ENCODE measurements at places on chromosomes 1 and 21. TPM values are rescaled to one million over a fixed set of nuclear protein-coding genes. Genes with fewer than 3 reads are reported as not detected.

Gene PCSK9
- polyA plus RNA-seq: not detected

Gene KIF2C
- polyA plus RNA-seq: 0.96 TPM

Gene CDC42
- polyA plus RNA-seq: 113 TPM

Gene ADARB1
- polyA plus RNA-seq: 6.0 TPM

Gene FNDC7
- polyA plus RNA-seq: not detected

Gene PLEKHO1
- polyA plus RNA-seq: 45.4 TPM

Gene LCE1B
- not detected for polyA plus RNA-seq

Gene SPRTN
- 4.8 TPM for polyA plus RNA-seq

Gene COL11A1
- polyA plus RNA-seq: 2.4 TPM

Gene CFHR2
- not detected for polyA plus RNA-seq

Gene PLXNA2
- 15.2 TPM for polyA plus RNA-seq

- H3K36me3 ChIP-seq: no peaks in the 10 kb centered on the region
- H3K4me1 ChIP-seq: no peaks in the 10 kb centered on the region
- no peak for DNase-seq
These were observed 15.5 kb upstream of the MAST2 start for GRCh38 chr1:45787905-45788304.

GRCh38 chr1:19597496-19598309 lies 46.4 kb upstream of the NBL1 start:
- peak overlapping the region; percentile 99 for H3K4me3 ChIP-seq
- no peak for DNase-seq
- peaks cover 6% of the 10 kb centered on the region for H3K4me1 ChIP-seq
- no peaks in the 10 kb centered on the region for H3K27me3 ChIP-seq
- peak overlapping the region; percentile 73 for H3K27ac ChIP-seq

- H3K27me3 ChIP-seq: no peaks in the 10 kb centered on the region
- H3K27ac ChIP-seq: no peak overlapping the region
- H3K4me1 ChIP-seq: no peaks in the 10 kb centered on the region
- no peak overlapping the region for H3K4me3 ChIP-seq
These were observed 45.5 kb downstream of the OLFML2B start for GRCh38 chr1:161978011-161978790.

GRCh38 chr21:31660259-31660565 lies 719 bp downstream of the SOD1 start:
- peaks cover 18% of the 10 kb centered on the region for H3K4me1 ChIP-seq
- no peaks in the 10 kb centered on the region for H3K36me3 ChIP-seq
- no peak for DNase-seq
- H3K27me3 ChIP-seq: no peaks in the 10 kb centered on the region
- peak overlapping the region; percentile 74 for H3K27ac ChIP-seq

- DNase-seq: no peak
- no peaks in the 10 kb centered on the region for H3K36me3 ChIP-seq
- H3K4me3 ChIP-seq: no peak overlapping the region
- H3K27ac ChIP-seq: no peak overlapping the region
- H3K4me1 ChIP-seq: no peaks in the 10 kb centered on the region
- H3K27me3 ChIP-seq: no peaks in the 10 kb centered on the region
These were observed 10.4 kb downstream of the CLCNKB start for GRCh38 chr1:16053781-16054502.

DNA sequence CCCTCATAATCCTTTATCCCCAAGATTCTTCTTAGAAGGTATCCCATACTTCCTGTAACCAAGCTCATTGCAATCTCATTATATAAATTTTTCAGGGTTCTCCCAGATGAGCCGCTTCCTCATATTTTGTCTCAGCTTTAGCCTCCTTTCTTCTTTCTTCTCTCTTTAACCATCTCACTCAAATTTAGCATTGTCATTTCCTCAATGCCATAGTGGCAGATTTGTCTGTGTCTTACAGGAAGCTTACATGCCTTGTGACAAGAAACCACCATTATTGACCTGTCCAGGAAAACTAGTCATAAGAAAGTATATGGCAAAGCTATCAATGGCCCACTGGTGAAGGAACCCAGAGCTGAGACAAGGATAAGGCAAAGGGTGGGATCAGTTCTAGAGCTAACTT lies 6.0 kb upstream of the FCRL2 start:
- no peak overlapping the region for H3K4me3 ChIP-seq
- H3K27me3 ChIP-seq: no peaks in the 10 kb centered on the region
- no peaks in the 10 kb centered on the region for H3K4me1 ChIP-seq
- no peaks in the 10 kb centered on the region for H3K36me3 ChIP-seq
- no peak for DNase-seq

DNA sequence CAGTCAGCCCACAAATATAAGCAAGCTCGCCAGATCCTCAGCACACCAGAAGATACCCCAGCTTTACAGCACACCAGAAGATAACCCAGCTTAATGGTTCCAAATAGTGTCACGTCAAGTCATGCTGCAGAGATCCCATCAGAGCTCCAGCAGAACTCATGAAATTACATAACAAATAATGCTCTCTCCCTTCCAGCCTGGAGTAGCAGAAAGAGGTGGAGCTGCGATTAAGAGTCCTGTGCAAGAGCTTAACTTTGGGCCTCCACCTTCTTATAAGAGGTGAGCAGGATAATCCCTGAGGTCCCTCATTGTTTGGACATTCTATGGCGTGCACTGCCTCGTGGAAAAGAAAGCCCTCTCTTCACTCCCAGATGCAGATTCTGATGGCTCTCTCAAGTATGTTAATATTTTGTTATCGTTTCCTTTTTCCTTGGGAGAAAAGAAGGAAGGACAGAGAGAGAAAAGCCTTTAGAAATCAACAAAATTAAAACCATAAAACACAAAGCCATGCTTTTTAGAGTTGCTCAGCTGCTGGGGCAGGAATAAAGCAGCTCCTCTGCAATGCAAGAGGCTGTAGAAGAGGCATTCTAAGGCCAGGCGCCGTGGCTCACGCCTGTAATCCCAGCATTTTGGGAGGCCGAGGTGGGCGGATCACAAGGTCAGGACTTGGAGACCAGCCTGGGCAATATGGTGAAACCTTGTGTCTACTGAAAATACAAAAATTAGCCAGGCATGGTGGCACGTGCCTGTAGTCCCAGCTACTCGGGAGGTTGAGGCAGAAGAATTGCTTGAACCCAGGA lies 59.1 kb downstream of the GLUL start:
- no peaks in the 10 kb centered on the region for H3K27me3 ChIP-seq
- no peak for DNase-seq
- no peak overlapping the region for H3K27ac ChIP-seq
- H3K36me3 ChIP-seq: no peaks in the 10 kb centered on the region

DNA sequence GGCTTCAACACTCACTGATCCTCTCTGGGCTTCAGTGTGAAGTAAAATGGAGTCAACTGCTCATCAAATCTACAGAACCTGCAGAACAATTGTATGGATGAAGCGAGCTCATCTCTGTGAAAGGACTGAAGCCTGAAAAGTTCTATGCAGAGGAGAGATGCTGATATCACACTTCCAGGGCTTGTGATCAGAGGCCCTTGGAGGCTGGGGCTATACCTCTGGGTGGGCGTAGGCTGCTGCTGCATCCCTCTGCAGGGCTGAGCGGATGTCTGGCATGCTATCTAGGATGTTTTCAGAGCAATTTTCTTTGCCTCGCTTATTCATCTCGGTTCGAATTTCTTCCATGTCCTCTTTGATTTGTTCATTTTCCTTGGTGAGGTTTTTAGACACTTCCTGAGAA lies 17.6 kb downstream of the OLFML2B start:
- no peak overlapping the region for H3K4me3 ChIP-seq
- no peaks in the 10 kb centered on the region for H3K27me3 ChIP-seq
- H3K4me1 ChIP-seq: peaks cover 1% of the 10 kb centered on the region
- no peaks in the 10 kb centered on the region for H3K36me3 ChIP-seq

- H3K4me1 ChIP-seq: peaks cover 7% of the 10 kb centered on the region
- H3K27me3 ChIP-seq: no peaks in the 10 kb centered on the region
- no peaks in the 10 kb centered on the region for H3K36me3 ChIP-seq
These were observed 1.5 kb downstream of the SPATC1L start for GRCh38 chr21:46182548-46183336.

DNA sequence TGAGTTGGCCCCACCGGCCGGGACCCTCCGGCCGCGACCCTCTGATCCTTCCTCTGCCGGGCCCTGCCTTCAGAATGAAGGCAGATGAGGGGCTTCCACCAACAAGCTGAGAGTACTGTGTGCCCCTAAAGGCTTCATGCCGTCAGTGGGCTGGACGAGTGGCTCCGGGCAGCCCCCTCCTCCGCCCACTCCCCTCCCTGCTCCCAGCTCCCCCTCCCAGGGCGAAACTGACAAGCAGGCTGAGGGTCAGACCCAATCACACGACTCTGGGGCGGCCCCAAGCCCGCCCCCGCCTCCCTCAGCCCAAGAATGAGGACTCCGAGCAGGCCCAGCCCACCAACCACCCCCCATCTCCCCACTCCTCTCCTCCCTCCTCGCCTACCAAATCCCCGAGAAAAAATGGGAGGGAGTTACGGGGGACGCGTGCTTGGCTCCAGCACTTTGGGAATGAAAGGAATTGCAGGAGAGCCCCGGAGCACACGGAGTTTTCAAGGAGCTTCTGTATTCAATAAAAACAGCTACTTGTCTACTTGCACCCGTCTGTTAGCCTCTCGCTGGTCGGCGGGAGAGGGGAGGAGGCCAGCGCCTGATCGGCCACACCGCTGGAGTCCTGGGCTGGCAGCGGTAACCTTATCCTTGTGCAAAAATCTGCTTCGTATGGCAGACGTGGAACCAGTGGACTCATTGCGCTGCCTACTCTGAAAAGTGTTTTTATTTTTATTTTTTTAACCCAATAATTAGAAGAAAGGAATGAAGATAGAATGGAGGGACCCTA lies at the start of gene COL11A1:
COL11A1 (minus strand) TSS at position 147 of the 775 bp plus-strand sequence. CDS start 344 bp downstream, outside the sequence.
- no peak for DNase-seq
- H3K4me3 ChIP-seq: peak within 1 kb of the TSS; percentile 37
- H3K27ac ChIP-seq: no peak within 1 kb of the TSS
- H3K27me3 ChIP-seq: no peaks in the 10 kb centered on the region

DNA sequence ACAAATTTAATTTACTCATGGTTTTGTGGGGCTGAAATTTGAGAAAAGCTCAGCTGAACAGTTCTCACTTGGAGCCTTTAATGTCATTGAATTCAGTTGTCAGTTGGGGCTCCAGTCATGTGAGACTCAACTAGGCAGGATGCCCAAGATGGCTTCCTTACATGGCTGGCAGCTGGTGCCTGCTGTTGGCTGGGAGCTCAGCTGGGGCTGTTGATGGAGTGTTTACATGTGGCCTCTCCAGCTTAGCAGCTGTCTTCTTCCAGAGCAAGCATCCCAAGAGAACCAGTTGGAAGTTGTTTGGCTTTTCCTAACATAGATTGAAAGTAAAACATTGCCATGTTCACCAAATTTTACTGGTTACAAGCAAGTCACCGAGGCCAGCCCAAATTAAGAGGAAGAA lies 81.8 kb upstream of the KCNA3 start:
- H3K27me3 ChIP-seq: no peaks in the 10 kb centered on the region
- no peaks in the 10 kb centered on the region for H3K36me3 ChIP-seq
- H3K4me1 ChIP-seq: no peaks in the 10 kb centered on the region
- H3K27ac ChIP-seq: no peak overlapping the region
- no peak overlapping the region for H3K4me3 ChIP-seq

GRCh38 chr21:42233067-42233961 lies 14.4 kb downstream of the ABCG1 start:
- H3K27ac ChIP-seq: no peak overlapping the region
- peak; percentile 45 for DNase-seq
- peaks cover 16% of the 10 kb centered on the region for H3K4me1 ChIP-seq
- H3K4me3 ChIP-seq: no peak overlapping the region
- no peaks in the 10 kb centered on the region for H3K27me3 ChIP-seq

- no peak overlapping the region for H3K27ac ChIP-seq
- H3K36me3 ChIP-seq: no peaks in the 10 kb centered on the region
- no peaks in the 10 kb centered on the region for H3K27me3 ChIP-seq
- DNase-seq: no peak
- no peak overlapping the region for H3K4me3 ChIP-seq
These were observed 14.9 kb upstream of the SLAMF9 start for GRCh38 chr1:159968901-159969300.

GRCh38 chr21:15014221-15014620 lies 50.6 kb downstream of the NRIP1 start:
- H3K4me1 ChIP-seq: peaks cover 2% of the 10 kb centered on the region
- no peak overlapping the region for H3K27ac ChIP-seq
- no peaks in the 10 kb centered on the region for H3K36me3 ChIP-seq
- no peaks in the 10 kb centered on the region for H3K27me3 ChIP-seq
- H3K4me3 ChIP-seq: no peak overlapping the region

DNA sequence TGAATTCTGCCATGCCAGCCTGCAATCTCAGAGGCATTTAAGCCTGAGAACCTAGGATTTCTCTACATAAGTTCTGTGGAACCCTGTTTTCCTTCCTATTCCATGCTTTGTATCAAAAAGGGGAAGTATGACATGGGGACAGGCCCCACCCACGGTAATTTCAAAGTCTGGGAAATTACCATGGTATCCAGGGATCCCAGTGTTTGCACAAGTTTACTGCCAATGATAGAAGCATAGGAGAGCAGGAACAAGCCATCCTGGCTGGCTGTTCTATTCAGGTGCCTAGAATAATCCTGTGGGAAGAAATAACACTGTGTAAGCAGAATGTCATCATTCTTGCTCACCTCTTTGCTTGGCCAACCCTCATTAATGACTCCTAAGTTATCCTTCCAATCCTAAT lies 53.8 kb upstream of the ATP1B1 start:
- peaks cover 1% of the 10 kb centered on the region for H3K4me1 ChIP-seq
- no peak overlapping the region for H3K27ac ChIP-seq
- DNase-seq: no peak
- H3K36me3 ChIP-seq: no peaks in the 10 kb centered on the region

DNA sequence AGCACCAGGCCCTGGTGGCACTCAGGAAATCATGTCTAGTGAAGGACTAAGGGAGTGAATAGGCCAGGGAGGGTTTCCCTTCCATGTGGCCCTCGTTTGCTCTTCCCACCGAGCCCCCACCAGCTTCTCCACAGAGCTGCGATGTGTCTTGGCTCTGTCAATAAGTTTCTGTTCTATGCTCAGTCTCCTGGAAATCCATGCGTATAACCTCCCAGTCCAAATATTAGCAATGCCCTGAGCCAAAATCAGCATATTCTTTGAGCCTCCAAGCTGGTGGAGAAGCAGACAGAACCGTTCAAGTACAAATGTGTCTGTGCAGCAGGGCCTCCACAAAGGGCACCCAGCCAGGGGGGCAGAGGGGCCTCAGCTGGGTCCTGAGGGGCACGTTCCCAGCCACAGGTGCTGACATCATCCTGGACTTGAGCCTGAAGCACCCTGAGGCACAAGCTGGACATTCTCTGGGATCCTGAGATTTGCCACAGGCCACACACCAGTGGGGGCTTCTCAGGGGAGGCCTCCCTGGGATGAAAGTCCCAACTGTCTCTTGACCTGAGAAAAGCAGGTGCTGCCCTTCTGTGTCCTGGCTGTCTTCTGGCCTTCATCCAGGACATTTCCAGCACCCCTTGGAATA lies 350.5 kb upstream of the VAMP3 start:
- H3K27ac ChIP-seq: no peak overlapping the region
- no peak overlapping the region for H3K4me3 ChIP-seq
- no peaks in the 10 kb centered on the region for H3K4me1 ChIP-seq
- H3K27me3 ChIP-seq: no peaks in the 10 kb centered on the region
- no peak for DNase-seq

GRCh38 chr1:30422251-30422650 lies 301.1 kb downstream of the MATN1 start:
- DNase-seq: no peak
- H3K4me3 ChIP-seq: no peak overlapping the region
- no peak overlapping the region for H3K27ac ChIP-seq
- no peaks in the 10 kb centered on the region for H3K4me1 ChIP-seq

- H3K27me3 ChIP-seq: no peaks in the 10 kb centered on the region
- no peaks in the 10 kb centered on the region for H3K36me3 ChIP-seq
- no peak overlapping the region for H3K27ac ChIP-seq
- H3K4me1 ChIP-seq: peaks cover 4% of the 10 kb centered on the region
These were observed 64.5 kb downstream of the OBSCN start for GRCh38 chr1:228272331-228272791.
